ENCODE measurements at places on chromosomes 1 and 21.
A peak's percentile ranks its signal among the peaks of the same experiment; 100 is the strongest.

DNA sequence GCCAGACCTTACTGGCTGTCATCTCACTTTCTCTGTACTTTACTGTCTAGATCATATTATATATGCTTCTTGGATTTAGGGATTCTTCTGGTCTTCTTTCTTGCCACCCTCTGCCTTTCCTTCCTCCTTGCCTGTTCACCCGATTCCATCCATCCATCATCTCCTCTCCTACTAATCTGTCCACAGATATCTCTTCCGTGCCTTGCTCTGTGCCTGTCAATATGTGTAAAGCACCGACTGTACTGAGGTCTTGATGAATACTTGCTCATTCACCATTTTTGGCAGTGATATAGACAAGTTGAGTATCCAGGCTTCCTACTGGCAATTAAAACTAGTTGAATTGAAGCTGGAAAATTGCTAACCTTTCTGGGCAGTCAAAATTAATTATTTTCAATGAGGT, 8.1 kb downstream of the FMN2 start:
- no peak for DNase-seq

- no peak for DNase-seq
Observed at GRCh38 chr1:208247696-208248095, 3.5 kb upstream of the PLXNA2 start.

DNA sequence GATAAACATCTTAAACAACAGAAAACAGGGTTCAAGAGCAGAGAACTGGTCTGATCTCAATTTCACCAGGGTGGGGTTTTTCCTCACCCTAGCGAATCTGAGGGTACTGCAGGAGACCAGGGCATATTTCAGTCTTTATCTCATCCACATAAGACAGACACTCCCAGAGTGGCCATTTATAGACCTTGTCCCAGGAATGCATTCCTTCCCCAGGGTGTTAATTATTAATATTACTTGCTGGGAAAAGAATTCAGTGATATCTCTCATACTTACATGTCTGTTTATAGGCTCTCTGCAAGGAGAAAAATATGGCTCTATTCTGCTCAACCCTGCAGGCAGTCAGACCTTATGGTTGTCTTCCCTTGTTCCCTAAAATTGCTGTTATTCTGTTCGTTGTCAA, 84.1 kb downstream of the LYPLAL1 start:
- DNase-seq, result no peak

- DNase-seq, result no peak
Observed at GRCh38 chr1:43440358-43440757, 13.4 kb downstream of the HYI start.

GRCh38 chr1:181635110-181635509, 151.8 kb downstream of the CACNA1E start:
- DNase-seq, result no peak

- DNase-seq, result no peak
Observed at GRCh38 chr1:8669606-8670335, 147.7 kb downstream of the RERE start.

DNA sequence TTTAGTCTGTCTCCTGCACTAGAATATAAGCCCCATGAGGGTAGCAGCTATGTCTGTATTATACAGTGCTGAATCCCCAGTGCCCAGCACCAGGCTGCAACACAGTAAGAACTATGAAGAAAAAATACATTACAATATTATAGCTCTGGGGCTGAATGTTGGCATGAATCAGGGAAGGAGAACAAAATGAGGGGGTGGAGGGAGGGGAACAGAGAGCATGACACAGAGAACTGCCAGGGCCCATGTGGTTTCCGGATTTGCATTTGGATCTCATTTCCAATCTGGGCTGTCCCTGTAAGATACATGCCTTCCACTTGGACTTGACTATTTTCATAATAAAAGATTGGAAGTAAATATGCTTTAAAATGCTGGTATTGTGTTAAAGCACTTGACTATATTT, 35.8 kb downstream of the C1orf198 start:
- no peak for DNase-seq

- DNase-seq, result no peak
Observed at GRCh38 chr1:225578251-225578977, 74.5 kb downstream of the ENAH start.

- no peak for DNase-seq
Observed at GRCh38 chr1:153353226-153353947, 4.3 kb upstream of the S100A9 start.

DNA sequence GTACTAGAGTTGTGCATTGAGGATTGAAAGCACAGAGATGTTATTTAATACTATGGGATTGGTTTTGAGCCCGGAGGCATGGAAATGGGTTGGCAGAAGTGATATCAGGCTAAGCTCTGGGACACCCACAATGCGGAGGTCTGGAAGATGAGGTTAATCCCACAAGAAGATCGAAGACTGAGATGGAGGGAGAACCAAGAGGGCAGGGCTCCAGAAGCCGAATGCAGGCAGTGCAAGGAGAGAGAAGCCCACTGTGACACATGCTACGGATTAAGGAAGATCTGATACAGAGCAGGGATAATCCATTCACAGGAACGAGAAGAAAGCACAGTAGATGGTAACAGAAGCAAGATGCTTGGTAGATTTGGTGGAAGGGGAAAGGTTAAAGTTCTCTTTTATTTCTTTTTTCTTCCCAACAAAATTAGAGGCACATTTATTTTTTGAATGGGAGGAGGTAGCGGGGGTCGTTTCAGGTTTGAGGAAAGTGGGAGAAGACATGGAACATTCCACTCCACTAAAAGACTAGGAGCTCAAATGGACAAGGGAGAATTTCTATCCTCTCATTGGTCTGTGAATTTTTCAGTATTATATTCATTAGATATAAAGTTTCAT, 113.2 kb downstream of the NCAM2 start:
- DNase-seq, result no peak

GRCh38 chr1:9317591-9318417, 25.1 kb downstream of the SPSB1 start:
- DNase-seq, result peak; percentile 83

DNA sequence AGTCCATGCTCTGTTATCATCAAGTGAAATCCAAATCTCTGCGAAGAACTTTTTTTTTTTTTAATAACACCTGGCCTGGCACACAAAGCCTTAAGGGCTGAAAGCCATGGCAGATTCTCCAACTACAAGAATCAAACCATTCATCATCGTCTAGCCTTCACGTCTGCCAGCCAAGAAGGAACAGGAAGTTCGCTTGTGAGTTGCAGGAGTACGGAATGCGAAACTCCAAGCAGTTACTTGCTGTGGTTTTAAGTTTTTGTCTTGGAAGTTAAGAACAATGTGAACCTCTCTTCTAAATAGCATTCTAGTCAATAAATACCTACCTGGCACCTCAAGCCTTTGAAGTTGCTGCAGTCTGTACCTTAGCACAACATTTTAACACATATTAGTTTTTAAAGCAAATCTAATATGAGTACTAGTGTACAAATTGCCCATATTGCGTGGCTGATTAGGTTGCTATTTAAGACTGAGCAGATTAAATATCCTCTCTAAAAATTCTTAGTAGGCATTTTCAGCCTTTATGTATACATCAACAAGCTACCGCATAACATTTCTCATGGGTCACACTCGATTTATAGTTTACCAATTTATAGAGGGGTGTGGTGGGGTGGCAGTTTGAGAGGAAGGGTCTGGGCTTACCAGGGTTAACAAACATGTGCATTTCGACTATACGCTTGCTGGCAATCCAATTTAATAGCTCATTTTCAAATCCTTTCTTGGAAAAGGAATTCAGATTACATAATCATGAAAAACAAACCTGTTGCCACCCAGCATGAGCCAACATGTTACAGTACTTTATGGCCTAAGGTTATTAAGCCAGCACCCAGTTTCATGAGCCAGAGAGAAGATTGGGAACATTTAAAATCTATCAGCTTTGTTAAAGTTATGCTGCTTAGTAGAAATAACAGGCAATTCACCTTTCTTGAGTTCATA, 22.2 kb upstream of the PTPN14 start:
- DNase-seq, result no peak

GRCh38 chr1:218367118-218367517, 22.0 kb downstream of the TGFB2 start:
- DNase-seq, result no peak

DNA sequence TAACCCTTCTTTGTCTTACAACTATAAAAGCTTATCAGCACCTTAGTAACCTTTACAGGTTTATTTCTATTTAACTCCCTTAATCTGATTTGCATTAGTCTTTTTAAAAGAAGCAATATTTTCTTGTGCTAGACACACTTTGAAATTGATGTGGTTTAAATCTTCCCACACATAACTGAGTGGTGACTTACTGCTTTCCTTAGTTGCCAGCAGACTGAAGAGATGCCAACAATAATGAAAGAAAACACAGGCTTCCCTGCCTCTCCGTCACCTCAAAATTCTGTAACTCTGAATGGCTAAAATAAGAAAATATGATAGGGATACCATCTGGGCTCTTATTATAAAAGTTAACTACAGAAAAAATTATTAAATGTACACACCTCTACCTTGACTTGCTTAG, 196.8 kb downstream of the PTBP2 start:
- no peak for DNase-seq

- peak; percentile 0 for DNase-seq
Observed at GRCh38 chr1:59333626-59334277, 36.9 kb downstream of the FGGY start.

- peak; percentile 87 for DNase-seq
Observed at GRCh38 chr1:15188678-15189077, 35.1 kb downstream of the TMEM51 start.

GRCh38 chr1:229888561-229889001, 178.5 kb upstream of the GALNT2 start:
- DNase-seq, result no peak

DNA sequence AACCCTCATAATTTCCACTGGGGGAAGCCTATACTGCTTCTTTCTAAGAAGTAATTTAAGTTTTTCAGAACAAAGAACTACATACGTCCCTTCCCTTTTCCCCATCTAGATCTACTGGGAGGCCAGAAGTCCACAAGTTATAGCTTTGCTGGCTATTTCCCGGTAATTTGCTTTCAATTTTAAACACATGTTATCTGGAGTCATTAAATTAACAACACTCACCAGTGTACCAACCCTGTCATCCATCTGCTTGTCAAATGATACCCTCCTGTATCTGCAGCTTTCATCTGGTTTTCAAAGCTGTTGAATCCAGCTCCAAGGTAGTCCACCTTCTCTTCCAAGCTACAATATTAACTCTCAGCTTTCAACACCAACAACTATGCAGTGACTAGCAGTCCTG, 466.7 kb upstream of the PKN2 start:
- no peak for DNase-seq

- DNase-seq, result peak; percentile 59
Observed at GRCh38 chr1:241998412-241998921, 431 bp downstream of the MAP1LC3C start.

- DNase-seq, result no peak
Observed at GRCh38 chr1:5711956-5712645, 280.1 kb downstream of the NPHP4 start.

GRCh38 chr1:218281285-218281684, 3.8 kb upstream of the RRP15 start:
- no peak for DNase-seq

GRCh38 chr1:160439718-160440117, 39.4 kb downstream of the VANGL2 start:
- no peak for DNase-seq

DNA sequence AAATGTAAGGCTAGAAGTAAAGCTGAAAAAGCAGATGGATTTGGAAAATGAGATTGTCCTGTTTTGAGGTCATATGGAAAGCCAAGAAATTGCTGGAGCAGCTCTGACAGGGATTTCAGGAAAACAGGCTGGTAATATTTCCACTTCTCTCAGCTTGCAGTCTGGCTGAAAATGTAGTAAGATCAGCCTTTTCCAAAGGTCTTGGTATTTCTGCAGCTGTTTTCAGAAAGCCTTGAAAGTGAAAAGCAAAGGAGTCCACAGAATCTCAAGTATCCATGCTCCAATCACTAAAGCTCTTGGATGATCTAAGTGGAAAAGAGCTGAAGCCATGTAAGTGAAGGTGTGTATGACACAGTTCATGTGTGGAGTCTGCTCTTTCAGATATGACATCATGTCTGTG, 41.6 kb upstream of the APOBEC4 start:
- DNase-seq, result no peak

GRCh38 chr1:98172022-98172421, 251.2 kb upstream of the DPYD start:
- no peak for DNase-seq

- DNase-seq, result no peak
Observed at GRCh38 chr1:85404408-85404807, 60.6 kb downstream of the DDAH1 start.

DNA sequence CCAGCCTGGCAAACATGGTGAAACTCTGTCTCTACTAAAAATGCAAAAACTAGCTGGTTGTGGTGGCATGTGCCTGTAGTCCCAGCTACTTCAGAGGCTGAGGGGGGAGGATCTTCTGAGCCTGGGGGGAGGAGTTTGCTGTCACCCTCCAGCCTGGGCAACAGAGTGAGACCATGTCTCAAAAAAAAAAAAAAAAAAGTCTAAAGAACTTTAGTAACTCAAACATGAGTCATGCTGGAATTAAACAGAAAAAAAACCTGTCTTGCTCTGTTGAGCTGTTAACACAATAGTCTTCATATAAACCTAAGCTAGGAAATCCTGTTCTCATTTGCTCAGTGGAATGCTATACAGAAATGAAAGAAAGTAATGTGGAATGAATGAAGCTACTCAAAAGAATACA, 16.7 kb upstream of the DISP1 start:
- peak; percentile 31 for DNase-seq

GRCh38 chr1:22231995-22232690, 89.2 kb upstream of the WNT4 start:
- DNase-seq, result no peak

DNA sequence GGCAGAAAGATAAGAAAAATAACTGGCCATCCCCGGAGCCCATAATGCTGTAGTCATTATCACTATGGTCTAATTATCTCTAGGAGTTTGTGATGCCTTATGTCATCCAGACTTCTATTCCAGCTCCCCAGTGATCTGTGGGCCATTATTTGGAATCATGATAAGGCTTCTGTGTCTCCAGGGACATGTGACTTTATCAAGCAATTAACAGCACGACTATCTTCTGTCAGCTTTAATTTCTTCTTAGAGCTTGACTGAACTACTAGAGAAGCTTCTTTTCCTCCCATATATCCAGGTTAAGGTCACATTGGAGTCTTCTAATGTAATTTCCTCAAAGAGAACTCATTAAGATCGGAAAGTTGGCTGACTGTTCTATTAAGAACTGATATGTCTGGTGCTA, 100.4 kb downstream of the LHX8 start:
- no peak for DNase-seq

DNA sequence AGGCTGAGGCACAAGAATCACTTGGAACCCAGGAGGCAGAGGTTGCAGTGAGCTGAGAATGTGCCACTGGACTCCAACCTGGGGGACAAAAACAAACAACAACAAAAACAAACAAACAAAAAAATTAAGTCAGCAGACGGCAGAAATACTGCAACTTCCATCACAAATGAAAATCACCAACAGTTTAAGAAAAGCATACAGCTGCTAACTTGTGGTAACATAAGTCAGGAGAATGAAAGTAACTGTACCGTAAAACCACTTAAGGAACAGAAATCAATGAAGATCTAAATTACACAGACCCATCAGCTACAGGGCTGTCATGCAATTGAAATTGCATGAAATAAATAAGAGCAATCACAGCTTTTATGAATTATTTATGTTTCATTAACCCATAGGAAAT, 25.0 kb downstream of the MCOLN2 start:
- DNase-seq, result no peak
